Fibroblast of lung (primary cell): ENCODE measurements at places on chromosomes 1 and 21. TPM values are rescaled to one million over a fixed set of nuclear protein-coding genes. Genes with fewer than 3 reads are reported as not detected.
A peak's percentile ranks its signal among the peaks of the same experiment; 100 is the strongest.

The ORC1 gene
- 0.26 and 0.83 TPM in 2 replicates for total RNA-seq

The FCRL2 gene
- not detected in 2 replicates for total RNA-seq

The BTBD8 gene
- total RNA-seq: 10.6 and 10.8 TPM in 2 replicates

The TRPM2 gene
- not detected in 2 replicates for total RNA-seq

The RNF186 gene
- total RNA-seq: not detected in 2 replicates

The PAX7 gene
- not detected in 2 replicates for total RNA-seq

The PAPPA2 gene
- 4.1 and 5.4 TPM in 2 replicates for total RNA-seq

DNA sequence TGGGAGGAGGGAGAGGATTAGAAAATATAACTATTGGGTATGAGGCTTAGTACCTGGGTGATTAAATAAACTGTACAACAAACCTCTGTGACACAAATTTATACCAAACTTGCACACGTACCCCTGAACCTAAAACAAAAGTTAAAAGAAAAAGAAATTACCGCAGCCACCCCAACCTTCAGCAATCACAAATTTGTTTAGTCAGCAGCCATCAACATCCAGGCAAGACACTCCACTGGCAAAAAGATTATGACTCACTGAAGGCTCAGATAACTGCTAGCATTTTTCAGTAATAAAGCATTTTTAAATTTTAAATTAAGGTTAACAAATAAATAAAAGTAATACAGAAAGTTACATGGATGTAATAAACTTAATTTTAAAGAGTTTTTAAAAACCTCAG is 14.4 kb upstream of the DEPDC1 start:
- DNase-seq: no peak

DNA sequence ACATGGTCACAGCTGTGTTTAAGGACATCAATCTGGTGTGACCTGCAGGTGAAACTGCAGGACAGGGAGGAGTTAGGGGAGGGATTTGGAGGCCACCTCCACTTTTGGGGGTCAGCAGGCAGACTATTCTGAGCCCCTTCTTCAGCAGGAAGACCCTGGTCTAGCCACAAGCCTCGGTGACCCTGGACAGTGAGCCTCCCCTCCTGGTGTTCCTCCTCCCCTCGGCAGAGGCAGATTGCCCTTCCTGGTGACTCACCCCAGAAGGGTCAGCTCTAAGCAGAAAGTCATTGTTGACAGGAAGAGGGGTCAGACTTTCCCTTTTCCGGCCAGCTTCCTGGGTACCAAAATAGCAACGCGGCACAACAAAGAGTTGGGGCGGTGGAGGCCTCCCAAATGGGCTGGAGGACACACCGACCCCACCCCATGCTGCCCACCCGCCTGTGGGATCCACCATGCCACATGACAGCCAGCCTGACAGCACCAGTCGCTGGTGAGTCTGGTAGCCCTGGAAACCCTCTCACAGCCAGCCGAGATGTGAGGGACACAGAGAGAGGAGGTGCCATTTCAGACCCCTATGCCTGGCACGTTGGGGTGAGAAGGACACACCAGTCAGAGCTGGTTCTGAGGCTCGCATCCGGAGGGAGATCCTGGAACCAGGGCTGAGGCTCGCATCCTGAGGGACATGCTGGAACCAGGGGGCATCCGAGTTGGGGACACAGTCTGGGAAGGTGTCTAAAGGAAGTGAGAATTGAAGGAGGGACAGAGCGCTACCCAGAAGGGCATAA is 14.7 kb upstream of the CSF1 start:
- DNase-seq: peak; percentile 58

DNA sequence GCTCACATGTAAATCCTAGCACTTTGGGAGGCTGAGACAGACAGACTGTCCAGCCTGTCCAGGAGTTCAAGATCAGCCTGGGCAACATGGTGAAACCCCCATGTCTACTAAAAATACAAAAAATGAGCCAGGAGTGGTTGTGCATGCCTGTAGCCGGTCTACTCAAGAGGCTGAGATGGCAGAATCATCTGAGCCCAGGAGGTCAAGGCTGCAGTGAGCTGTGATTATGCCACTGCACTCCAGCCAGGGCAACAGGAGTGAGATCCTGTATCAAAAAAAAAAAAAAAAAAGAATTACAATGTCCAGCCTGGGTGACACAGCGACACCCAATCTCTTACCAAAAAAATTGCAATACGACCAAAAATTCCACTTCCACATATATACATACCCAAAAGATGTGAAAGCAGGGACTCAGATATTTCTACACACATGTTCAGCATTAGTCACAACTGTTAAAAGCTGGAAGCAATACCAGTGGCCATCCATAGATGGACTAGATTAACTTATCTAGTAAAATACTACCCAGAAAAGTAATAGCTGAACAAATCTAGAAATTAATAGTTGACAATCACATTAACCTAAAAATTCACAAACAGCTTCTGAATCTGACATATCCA is 49.2 kb downstream of the ASH1L start:
- DNase-seq: peak; percentile 59

GRCh38 chr1:205545991-205546390 is 41.5 kb downstream of the CDK18 start:
- DNase-seq: no peak

- no peak for DNase-seq
Observed at GRCh38 chr1:112165375-112165774, 175.9 kb upstream of the KCND3 start.

GRCh38 chr1:213934649-213935048 is 53.1 kb upstream of the PROX1 start:
- no peak for DNase-seq

DNA sequence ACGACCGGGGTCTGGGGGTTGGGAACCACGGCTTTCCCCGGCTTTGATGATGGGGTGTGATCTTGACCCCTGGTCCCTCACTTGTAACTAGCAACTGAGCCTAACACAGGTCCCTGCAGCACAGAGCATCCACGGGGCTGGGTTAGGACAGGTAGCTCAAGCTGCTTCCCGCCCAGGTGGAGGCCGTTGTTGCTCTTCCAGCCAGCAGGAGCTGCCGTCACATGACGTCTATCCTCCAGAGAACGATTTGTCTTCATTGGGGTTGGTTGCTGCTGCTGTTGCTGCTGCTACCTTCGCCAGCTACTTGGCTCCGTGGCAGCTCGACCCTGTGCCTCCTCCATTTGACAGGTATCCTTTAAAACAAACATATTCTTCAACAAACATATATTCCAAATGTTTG is 74.3 kb upstream of the ADAR start:
- no peak for DNase-seq

DNA sequence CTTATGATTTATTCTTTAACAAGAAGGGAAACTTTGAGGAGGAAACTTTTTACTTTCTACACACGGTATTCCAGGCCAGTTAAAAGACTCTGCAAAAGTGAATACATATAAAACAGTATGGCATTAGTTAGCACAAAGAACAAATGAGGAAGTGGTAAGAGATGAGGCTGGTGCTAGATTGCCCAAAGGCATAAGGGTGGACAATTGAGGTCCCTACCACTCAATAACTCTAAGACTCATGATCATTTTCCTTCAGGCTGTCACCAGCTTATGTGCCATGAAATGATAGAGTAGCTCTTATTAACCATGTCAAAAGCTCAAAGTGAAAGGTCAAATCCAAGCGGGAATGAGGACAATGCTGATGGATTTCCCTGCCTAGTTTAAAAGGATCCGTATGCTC is 124.5 kb downstream of the TBX15 start:
- no peak for DNase-seq

DNA sequence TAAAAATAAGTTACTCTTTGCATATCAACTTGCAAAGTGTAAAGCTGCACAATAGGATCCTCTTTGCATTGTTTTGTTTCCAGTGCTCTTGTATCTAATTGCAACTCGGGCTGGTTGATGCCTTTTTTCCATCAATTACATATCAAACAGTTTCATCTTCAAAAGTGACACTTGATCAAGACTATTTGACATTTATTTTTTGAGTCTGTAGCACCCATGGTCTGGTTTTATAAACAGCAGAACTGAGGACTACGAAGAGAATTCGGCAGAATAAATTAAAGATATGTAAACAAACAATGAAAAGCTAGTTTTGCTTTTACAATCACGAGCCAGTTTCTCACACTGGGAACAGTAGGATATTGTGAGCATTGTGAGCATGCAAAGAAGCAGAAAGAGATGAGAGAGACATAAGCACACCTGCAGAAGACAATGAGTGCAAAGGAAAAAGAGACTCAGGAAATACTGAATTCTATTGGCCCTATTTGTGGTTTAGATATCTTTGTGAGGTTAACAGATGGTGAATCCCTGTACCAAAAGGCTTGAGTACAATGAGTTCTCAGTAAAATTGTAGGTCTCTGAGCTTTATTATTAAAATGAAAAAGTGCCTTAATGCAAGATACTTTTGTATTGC is 45.4 kb downstream of the RPL5 start:
- DNase-seq: no peak

DNA sequence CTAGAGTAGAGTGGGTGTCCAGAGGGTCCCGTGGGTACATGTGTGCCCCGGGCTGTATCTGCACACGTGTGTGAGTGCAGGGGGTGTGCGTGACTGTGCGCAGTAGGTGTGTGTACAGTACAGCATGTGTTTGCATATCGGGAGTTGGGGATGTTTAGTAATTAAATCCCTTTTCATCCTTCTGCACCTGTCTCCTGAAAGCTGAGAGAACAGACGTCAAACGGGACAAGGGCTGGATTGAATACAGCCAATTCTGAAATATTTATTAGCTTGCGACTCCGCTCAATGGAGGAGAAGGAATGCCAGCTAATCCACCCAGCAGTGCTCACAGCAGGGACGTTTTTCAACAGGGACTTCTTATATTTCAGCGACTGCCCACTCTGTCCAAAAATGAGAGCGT is 44.7 kb upstream of the CASZ1 start:
- no peak for DNase-seq

DNA sequence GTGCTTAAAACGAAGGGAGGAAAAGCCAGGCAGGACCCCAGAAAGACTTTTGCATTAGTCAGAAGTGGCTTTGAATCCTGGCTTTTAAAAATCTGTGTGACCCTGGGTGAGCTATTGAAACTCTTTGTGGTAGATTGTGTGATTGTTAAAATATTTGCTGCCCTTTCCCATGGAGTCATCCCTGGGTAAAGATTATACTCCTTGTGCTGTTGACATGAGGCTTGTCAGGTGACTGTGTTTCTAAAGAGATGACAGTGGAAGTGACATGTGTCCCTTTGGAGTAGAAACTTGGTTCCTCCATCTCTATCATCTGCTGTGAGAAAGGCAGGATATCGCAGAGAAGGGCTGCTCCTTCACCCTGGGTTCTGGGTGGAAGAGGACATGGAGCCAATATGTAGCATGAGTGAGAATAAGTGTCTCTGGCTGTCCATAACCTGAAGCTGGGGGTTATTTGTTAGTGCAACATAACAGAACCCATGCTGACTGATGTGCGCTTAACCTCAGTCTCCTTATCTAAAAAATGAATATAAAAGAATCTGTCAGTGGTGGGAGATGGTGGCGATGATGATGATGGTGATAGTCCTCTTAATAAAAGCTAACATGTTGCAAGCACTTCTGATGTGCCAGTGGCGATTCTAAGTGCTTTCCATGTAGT is 187.6 kb downstream of the RHOU start:
- no peak for DNase-seq

DNA sequence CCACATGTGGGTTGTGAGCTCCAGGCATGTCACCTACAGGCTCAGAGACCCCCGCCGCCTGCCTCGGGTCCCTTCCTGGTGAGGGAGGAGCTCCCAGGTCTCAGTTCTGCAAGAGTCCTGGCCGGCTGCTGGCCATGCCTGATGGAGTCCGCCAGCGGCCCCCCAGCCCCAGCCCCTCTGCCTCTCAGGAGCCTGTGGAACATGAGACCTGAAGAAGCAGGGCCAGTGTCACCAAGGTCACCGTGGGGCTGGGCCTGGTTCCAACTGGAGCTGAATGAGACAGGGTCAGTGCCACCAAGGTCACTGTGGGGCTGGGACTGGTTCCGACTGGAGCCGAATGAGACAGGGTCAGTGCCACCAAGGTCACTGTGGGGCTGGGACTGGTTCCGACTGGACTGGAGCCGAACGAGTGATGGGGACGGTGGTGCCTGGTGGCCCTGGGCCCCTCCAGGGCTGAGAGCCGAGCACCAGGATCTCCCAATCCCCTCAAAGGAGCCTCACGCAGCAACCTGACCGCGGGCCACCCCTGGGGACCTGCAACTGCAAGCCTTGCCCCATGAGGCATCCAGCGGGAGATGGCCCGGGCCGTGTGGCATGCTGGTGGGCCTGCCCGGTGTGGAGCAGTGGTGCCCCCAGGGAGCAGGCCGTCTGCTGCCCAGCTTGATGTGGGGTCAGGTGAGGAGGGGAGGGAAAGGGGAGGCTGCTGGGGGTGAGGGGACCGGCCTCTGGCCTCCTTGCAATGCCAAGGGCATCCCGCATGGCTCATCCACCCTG is 14.5 kb upstream of the PTTG1IP start:
- no peak for DNase-seq

DNA sequence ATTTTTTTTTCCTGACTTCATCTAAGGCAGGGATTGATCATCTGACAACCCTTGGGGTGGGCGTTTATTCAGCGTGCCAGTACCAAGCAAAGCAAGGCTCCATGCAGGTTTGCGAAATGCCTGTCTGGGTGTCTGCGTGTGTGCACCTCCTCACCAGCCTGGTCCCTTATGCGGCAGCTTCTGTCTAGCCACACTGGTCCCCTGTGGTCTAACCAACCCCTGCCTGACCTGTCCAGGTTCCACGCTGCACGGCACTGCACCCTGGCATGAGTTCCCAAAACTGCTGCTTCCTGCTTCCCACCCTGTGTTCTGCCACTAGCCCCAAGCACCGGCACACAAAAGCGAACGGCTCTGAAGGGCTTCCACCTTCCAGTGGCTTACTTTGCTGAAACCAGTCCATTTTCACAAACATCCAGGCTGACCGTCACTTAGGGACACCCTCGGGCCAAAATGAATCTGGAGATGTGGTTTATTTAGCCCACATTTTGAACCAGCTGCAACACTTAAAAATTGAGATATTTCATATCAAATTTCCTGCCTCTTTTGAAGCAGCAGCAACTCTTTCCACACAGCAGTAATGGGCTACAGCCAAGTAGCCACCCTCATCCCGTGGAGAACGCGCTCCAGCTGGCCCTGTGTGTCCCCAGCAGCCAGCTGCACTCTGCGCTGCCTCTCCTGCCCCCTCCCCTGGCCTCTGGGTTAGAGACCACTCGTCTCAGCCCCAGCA is 55.7 kb downstream of the HLCS start:
- peak; percentile 70 for DNase-seq

DNA sequence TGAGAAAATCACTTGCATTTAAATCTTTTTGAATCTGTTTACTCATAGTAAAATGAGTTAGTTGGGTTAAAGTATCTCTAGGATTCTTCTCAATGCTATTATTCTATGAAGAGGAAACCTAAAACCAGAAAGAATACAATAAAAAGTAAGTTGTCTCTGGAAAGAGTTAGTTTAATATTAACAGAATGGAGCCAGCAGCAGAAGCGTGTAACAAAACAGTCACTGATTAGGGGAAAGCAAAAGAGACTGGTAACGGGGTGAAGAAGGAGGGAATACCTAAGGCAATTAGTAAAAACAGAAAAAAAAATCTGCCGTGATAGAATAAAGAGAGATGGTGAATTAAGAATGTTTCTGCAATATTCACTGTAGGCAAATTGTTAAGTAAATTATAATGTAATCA is 60.0 kb downstream of the NRDC start:
- no peak for DNase-seq

DNA sequence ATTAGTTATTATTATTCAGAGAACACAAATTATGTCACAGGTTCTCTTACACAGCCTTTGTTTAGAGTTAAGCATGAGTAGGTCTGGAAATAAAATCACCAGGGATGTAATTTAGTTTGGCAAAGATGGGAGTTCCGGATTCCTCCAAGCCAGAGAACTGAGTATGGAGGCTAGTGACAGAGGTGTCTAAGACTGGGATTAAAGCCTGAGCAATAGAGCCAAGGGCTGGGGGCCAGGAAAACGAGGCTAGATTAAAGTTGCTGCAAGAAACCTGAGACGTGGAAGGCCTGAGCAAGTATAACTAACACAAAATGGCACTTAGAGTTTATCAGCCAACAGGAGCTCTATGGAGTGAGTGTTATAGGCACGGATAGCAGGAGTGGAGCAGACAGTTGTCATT is 381.6 kb downstream of the SRGAP2C start:
- no peak for DNase-seq
